ENCODE measurements at places on chromosomes 4 and X.

DNA sequence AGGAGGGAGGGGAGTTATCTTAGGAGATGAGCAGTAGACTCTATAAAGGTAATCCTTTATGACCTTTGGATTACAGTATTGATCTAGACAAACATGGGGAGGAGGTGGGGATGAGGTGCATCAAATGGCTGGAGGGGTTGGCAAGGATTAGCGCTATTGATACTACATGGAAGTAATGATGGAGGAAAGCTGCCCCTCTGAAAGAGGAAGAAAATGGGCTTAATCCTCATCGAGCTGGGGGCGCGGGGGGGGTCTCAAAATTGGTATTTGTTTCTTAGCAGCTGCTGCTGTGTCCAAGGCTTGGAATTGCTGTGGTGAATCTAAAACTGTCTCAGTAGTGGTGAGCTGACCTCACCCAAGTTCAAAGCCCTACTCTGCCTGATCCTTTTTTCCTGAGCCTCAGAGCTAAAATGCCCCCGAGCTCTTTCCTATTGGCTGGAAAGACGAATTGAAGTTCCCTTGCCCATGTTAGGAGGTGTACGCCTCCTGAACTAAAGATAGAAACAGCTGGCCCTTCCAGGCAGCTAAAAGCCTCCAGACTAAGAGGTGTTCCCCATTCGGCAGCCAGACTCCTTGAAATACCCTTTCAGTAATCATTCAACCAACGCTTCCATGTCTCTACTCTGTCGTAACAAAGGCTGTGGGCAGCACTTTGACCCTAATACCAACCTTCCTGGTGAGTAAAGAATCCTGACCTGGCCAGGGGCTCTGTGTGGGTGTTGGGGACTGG lies at the start of gene ITGB1BP2:
Gene ITGB1BP2 (plus strand): TSS at position 556 of the 730 bp plus-strand sequence. CDS start 57 bp downstream, at position 613.
- DNase-seq = no peak

DNA sequence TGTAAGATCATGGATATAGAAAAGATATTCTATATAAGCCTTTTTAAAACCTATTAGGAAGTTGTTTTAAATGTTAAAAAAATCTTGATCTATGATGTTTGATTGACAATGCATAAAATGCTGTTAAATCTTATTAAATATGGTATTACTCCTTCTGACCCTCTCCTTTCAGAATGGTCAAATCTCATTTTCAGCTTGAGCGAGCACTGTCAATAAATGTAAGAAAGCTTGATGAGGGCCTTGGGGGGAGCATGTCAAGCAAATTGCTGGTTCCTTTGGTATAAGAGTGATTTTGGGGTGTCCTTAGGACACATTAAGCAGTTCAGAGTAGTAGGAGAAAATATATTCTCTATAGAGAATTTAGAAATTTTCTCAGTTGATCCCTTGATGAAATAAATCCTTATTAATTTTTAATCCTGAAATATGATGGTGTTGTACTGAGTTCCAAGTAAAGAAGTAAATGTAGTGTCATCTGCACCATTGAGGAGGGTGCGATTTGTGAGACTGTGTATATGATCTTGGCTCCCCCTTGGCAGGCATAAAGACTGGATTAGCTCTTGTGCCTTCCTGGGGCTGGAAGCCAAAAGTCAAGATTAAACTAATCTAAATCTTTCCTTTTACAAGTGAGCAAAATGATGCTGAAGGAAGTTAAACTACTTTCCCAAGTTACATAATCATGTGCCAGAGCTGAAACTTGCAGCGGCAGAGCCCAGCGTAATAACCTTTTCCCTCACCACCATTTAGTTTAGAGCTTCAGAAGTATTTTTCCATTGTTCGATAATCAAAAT lies 82.6 kb upstream of the ANK2 start:
- no peak for DNase-seq

DNA sequence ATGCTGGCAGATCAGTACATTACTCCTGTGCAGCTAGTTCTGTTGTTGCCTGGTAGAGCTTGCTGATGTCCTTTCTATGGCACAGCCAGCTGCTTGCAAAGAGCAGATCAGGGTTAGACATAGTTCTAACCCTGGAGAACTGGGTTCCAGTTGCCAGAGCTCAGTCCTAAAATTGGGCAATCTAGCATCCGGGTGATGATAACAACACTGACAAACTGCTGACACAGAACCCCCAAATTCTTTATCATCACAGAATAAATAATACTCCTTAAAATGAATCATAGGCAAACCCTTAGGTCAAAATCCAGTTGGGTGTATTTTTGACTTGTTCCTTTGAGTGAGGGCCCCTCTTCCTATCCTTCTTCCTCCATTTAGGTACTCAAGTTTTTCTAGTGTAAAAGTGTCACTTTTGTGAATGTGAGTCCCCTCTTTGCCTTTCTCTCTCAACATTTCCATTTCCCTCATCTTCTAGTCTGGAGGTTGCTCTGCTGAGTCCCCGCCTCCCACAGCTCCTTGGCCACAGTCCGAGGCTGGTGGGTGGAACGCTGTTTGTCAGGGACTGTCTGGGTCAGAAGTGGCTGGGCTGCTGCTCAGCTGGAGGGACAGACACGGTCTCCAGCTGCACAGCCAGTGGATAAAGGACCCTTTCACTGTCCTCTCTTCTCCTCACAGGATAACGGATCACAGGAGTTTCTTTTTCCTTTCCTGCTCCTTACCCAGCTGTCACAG lies 93.6 kb upstream of the RASGEF1B start:
- no peak for DNase-seq

GRCh38 chrX:154748712-154749339 lies 2.1 kb downstream of the GAB3 start:
- peak; percentile 55 for DNase-seq

GRCh38 chr4:73445383-73446335 lies 9.6 kb downstream of the AFP start:
- no peak for DNase-seq

DNA sequence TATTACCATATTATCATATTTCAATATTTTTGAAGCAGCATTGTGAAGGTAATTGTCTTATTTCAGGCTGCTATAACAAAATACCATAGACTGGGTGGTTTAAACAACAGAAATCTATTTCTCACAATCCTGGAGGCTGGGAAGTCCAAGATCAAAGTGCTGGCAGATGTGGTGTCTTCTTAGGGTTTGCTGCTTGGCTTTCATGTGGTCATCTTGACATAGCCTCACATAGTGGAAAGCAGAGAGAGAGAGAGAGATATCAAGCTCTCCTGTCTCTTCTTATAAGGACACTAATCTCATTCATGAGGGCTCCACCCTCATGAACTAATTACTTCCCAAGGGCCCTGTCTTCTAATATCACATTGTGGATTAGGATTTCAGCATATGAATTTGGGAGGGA lies 119.7 kb upstream of the NUDT6 start:
- DNase-seq = no peak

DNA sequence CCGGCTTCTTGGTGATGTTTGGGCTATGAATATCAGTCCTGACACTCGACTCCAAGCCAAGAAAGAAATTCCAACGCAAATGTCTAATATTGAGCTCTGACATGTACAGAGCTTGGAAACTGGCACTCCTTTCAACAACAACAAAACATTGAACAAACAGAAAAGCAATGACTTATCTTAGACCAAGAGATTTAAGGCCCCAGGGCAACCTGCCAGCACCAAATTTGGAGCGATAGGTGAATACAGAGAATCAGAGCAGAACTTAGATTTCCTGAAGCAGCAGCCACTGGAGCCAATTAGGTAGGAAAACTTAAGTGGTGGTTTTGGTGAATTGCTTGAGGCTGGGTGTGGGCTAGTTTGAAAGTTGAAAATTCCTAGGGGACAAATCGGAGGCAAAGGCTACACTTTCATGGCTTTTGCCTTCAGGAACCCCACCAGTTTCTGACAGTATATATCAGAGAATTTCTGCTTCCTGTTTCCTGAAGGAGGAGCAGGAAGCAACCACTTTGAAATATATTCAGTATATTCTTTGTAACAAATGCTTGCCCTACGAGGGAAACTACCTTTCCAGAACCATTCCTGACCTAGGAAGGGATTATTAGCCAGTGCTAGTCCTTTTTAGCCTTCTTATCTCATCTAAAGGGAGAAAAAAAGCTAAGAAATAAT lies 10.1 kb upstream of the FMR1 start:
- DNase-seq = no peak

DNA sequence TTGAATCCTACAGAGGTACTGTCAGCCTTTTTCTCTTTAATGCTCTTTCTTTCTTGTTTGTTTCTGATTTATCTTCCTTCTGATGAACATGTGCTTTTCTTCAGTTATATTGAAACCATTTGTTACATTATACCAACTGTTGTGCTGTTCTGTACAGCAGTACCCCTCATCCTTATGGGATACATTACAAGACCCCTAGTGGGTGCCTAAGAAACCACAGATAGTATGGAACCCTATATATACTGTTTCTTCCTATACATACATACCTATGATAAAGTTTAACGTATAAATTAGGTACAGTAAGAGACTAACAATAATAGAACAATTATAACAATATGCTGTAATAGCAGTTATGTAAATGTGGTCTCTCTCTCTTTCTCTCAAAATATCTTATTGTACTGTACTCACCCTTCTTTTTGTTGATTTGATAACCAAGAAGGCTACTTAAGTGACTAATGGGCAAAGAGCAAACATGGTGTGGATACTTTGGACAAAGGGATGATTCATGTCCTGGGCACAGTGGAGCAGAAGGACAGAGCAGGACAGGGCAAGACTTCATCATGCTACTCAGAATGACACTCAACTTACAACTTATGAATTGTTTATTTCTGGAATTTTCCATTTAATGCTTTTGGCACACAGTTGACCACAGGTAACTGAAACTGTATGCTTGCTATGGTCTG lies 10.7 kb upstream of the YIPF7 start:
- no peak for DNase-seq

- DNase-seq = no peak
Measured at GRCh38 chrX:144214651-144215050, 330.8 kb downstream of the UBE2NL start.

- DNase-seq = no peak
Measured at GRCh38 chr4:74032064-74032463, 6.4 kb downstream of the CXCL3 start.

- peak; percentile 75 for DNase-seq
Measured at GRCh38 chr4:56908206-56909085, 746 bp downstream of the REST start.

GRCh38 chr4:184861047-184861446 lies 35.3 kb upstream of the ACSL1 start:
- no peak for DNase-seq

DNA sequence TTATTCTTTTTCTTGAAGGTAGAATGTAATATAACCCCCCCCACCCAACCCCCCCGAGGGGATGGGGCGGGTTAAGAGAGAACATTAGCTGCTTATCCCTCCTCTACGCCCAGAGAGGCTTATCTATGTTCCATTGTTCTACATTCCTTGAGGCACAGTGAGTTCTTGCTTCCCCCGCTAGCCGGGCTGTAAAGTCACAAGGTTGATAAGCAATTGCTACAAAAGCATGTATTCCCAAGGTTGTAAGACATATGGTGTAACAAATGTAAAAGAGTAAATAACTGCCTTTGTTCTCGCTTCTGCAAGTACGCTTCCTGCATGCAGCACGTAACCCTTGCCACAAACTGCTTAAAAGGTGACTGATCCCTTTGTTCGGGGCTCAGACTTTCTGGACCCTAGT lies 8.2 kb downstream of the DCAF8L2 start:
- DNase-seq = no peak

GRCh38 chrX:18377796-18378195 lies 23.3 kb upstream of the SCML2 start:
- DNase-seq = peak; percentile 9

DNA sequence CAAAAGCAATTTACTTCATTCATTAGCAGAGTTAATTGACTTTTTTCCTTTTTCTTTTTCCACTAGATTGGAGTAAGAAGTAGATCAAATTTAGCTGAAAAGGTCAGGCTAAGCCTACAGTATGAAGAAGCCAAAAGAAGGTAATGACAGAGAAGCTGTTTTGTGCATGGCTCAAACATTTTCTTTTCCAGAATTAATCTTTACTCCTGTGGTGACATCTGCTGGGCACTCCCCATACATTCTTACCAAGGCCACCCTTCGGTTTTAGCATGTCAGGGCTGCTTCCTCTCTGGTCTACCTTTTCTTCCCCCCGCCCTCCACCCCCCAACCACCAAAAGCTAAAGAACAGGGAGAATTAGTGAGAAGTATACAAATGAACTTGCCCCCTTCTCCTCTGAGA lies 70.2 kb downstream of the CLDN22 start:
- no peak for DNase-seq

- DNase-seq = no peak
Measured at GRCh38 chr4:11496351-11496829, 67.7 kb upstream of the HS3ST1 start.

- DNase-seq = no peak
Measured at GRCh38 chr4:185512516-185512915, 22.8 kb downstream of the PDLIM3 start.

GRCh38 chr4:94650690-94651089 lies 107.1 kb upstream of the BMPR1B start:
- DNase-seq = no peak

DNA sequence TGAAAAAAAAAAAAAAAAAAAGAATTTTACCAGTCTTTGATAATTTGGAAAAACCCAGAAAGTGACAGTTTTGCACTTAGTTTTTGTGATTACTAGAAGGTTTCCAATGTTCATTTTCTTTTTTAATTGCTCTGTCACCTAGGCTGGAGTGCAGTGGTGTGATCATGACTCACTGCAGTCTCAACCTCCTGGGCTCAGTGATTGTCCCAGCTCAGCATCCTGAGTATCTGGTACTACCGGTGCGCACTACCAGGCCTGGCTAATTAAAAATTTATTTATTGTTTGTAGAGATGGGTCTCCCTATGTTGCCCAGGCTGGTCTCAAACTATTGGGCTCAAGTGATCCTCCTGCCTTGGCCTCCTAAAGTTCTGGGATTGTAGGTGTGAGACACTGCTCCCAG lies 3.3 kb downstream of the NUDT9 start:
- no peak for DNase-seq

DNA sequence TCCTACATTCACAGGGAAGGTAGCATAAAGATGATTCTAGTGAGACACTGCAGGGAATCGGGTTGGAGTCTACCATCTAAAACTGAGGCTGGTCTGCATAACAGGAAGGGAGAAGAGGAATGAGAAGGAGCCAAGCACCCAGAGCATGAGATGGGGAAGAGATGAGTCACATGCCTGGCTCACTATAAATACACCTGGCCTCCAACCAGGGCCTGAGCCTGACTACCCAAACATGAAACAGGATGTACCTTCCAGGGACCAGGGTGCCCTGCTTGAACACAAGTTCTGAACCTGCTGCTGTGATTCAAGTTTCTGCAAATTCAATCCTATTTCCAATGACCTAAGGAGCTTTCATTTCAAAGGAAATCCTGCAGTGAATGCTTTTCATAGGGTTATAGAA lies 24.9 kb downstream of the CD99L2 start:
- no peak for DNase-seq

GRCh38 chr4:169136796-169137557 lies 126.9 kb upstream of the CBR4 start:
- no peak for DNase-seq

All from activated CD4-positive, alpha-beta T cell treated with anti-CD3 and anti-CD28 coated beads for 4 hours (primary cell).